Regular cardiac myocyte (primary cell): ENCODE measurements at places on chromosomes 3 and 15. TPM values are rescaled to one million over a fixed set of nuclear protein-coding genes. Genes with fewer than 3 reads are reported as not detected.

Gene CDHR4
- not detected in 2 replicates for total RNA-seq

Gene XCR1
- total RNA-seq, result not detected in 2 replicates

Gene CCDC13
- 0.19 TPM in 1 of 2 replicates, not detected in the other for total RNA-seq

Gene FBXO45
- 8.2 and 15.7 TPM in 2 replicates for total RNA-seq

Gene MYL3
- not detected in 2 replicates for total RNA-seq

Gene SLC24A5
- total RNA-seq, result not detected in 2 replicates

Gene MRPL3
- 95.0 and 142 TPM in 2 replicates for total RNA-seq

Gene ADCY5
- under 0.01 TPM in 1 of 2 replicates, not detected in the other for total RNA-seq

Gene SOX14
- not detected in 2 replicates for total RNA-seq

Gene SLC49A4
- total RNA-seq, result 13.4 and 23.1 TPM in 2 replicates

Gene GPR62
- total RNA-seq, result under 0.01 TPM in 1 of 2 replicates, not detected in the other

Gene ANKRD34C
- not detected in 2 replicates for total RNA-seq

Gene TERC
- 199 and 580 TPM in 2 replicates for total RNA-seq

Gene TLR9
- not detected in 2 replicates for total RNA-seq

Gene NLGN1
- total RNA-seq, result 5.9 and 6.1 TPM in 2 replicates

Gene GAP43
- total RNA-seq, result 0.56 and 1.2 TPM in 2 replicates

Gene EXD1
- total RNA-seq, result under 0.01 TPM in 1 of 2 replicates, not detected in the other

Gene RCCD1
- total RNA-seq, result 11.3 and 15.7 TPM in 2 replicates

Gene DPPA4
- under 0.01 TPM in 1 of 2 replicates, not detected in the other for total RNA-seq

Gene GOLGA8T
- total RNA-seq, result 0.28 TPM in 1 of 2 replicates, not detected in the other

Gene PIERCE2
- total RNA-seq, result 2.1 and 4.2 TPM in 2 replicates

Gene TAGLN3
- total RNA-seq, result 0.85 and 8.6 TPM in 2 replicates

Gene SLC22A14
- 0.28 TPM in 1 of 2 replicates, not detected in the other for total RNA-seq

Gene XIRP1
- under 0.01 TPM in 1 of 2 replicates, not detected in the other for total RNA-seq

Gene TP63
- under 0.01 and 0.28 TPM in 2 replicates for total RNA-seq

Gene HCLS1
- 0.77 and 1.7 TPM in 2 replicates for total RNA-seq

Gene TNFAIP8L3
- 17.8 and 23.8 TPM in 2 replicates for total RNA-seq

Gene OXTR
- 15.0 and 29.9 TPM in 2 replicates for total RNA-seq

Gene JMJD7
- total RNA-seq, result 3.4 and 3.5 TPM in 2 replicates

Gene CFAP44
- 1.2 and 35.8 TPM in 2 replicates for total RNA-seq

Gene POC1A
- 2.3 and 21.1 TPM in 2 replicates for total RNA-seq

Gene FBXL22
- 0.58 and 2.0 TPM in 2 replicates for total RNA-seq

Gene PLCH1
- under 0.01 TPM in 1 of 2 replicates, not detected in the other for total RNA-seq

Gene TYRO3
- total RNA-seq, result 3.4 and 5.9 TPM in 2 replicates

Gene GP5
- total RNA-seq, result 0.19 and 1.1 TPM in 2 replicates

Gene DNASE1L3
- 0.19 and 0.56 TPM in 2 replicates for total RNA-seq

Gene RASGRF1
- not detected in 2 replicates for total RNA-seq

Gene TRIM69
- 11.3 and 11.7 TPM in 2 replicates for total RNA-seq

Gene MYO1E
- 63.6 and 196 TPM in 2 replicates for total RNA-seq

Gene CYP1A2
- not detected in 2 replicates for total RNA-seq

Gene DZIP1L
- total RNA-seq, result 22.0 and 28.5 TPM in 2 replicates

Gene TMIE
- total RNA-seq, result not detected in 2 replicates

Gene ARPC4
- 238 and 387 TPM in 2 replicates for total RNA-seq

Gene PDZRN3
- total RNA-seq, result 24.9 and 32.7 TPM in 2 replicates

Gene RTP3
- not detected in 2 replicates for total RNA-seq

Gene LIPH
- total RNA-seq, result 0.96 and 2.3 TPM in 2 replicates

Gene SORD
- 4.8 and 17.6 TPM in 2 replicates for total RNA-seq

Gene LEKR1
- 0.38 and 8.5 TPM in 2 replicates for total RNA-seq

Gene NR1I2
- total RNA-seq, result 0.28 TPM in 1 of 2 replicates, not detected in the other

Gene CHD2
- 51.0 and 73.9 TPM in 2 replicates for total RNA-seq

Gene THAP10
- total RNA-seq, result 3.4 and 5.2 TPM in 2 replicates

Gene GOLGA8J
- 0.28 TPM in 1 of 2 replicates, not detected in the other for total RNA-seq
